ENCODE measurements at places on chromosomes 6 and 20.

GRCh38 chr6:38797391-38797790 lies 82.3 kb downstream of the DNAH8 start:
- DNase-seq: no peak

DNA sequence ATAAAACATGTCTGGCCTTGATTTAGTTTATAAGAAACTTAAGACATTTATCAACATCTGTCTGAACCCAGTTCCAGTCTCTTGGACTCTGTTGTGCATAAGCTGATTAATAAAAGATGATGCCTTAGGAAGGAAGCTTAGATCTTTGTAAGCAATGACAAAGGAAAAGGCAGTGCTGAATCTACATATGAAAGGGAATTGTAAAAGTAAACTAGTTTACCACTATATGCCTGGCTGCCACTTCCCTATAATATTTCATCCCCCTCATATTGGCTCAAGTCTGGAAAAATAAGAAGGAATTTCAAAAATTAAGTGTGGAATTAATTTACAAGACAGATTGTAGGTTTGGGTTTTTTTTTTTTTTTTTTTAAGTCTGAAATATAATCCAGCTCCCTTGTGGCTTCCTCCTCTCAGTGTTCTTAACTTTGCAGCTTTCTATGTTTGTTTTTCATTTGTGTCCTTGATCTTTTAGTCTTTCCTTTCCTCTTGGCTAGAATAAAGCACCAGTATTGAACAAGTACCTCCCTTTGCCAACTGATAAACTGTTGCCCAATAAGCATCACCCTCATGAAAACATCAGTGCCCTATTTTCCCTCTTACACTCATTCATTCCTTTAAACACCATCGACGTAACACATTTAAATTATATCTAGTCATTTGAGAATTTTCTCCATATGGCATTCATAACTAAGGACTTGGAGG lies 146.7 kb upstream of the TBX18 start:
- no peak for DNase-seq

GRCh38 chr6:124205921-124206320 lies 402.3 kb downstream of the NKAIN2 start:
- DNase-seq: no peak

- no peak for DNase-seq
These were observed 266.6 kb downstream of the COL12A1 start for GRCh38 chr6:74939151-74939708.

- DNase-seq: no peak
These were observed 108.4 kb downstream of the RTN4IP1 start for GRCh38 chr6:106520711-106521401.

DNA sequence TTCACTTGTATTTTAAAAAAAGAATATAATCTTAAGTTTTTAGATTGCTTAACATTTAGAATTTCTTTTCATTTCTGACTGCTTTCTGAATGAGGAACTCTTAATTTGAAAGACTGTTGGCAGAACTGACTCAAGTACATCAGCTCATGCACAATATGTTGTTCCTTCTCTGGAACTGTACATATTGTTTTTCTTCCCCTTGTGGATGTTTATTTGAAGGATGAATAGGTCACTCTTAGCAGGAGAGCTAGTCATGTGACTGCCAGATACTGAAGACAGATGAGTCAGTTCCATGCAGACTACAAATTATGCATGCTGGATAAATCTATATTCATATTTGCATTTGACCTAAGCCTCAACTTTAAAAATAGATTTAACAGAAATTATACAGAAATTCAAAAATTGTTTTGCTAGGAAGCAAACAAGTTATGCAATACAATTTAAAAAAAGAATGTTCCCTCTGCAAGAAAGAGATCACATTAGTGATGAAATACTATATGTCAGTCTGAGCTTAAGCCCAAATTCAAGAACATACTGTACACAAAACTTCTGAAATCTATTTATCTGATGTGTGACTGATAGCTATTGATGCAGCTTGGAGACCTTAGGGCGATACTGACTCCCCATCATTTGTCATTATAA lies 1274.9 kb upstream of the GJE1 start:
- no peak for DNase-seq

DNA sequence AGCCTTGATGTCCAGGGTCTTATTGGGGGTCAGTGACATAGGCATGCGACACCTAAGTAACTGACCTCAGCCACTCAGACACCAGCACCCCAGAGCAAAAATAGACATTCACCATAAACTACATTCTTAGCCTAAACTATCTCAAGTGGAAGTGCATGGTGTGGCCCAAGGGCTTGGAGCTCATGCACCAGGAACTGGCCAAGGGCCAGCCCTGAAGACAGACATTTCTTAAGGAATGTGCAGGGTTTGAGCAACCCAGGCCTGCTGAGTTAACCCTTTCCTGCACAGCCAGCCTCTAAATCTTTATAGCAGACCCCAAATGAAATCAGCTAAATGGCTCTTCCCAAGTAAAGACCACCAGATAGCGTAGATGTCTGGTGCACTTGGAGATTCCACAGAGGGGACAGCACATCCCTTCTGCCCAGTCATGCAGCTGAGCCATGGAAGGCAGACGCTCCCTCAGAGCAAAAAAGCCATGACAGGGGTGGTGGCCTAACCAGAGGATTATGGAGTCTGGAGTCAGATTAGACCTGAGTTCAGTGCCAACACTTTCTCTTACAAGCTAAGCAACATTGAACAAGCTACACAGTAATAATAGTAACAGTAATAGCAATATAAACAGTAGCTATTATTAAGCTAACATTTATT lies 222.6 kb downstream of the ZMYND8 start:
- no peak for DNase-seq

GRCh38 chr20:52060794-52061714 lies 130.5 kb downstream of the ZFP64 start:
- no peak for DNase-seq

- no peak for DNase-seq
These were observed 228.4 kb downstream of the LRFN2 start for GRCh38 chr6:40358473-40359460.

DNA sequence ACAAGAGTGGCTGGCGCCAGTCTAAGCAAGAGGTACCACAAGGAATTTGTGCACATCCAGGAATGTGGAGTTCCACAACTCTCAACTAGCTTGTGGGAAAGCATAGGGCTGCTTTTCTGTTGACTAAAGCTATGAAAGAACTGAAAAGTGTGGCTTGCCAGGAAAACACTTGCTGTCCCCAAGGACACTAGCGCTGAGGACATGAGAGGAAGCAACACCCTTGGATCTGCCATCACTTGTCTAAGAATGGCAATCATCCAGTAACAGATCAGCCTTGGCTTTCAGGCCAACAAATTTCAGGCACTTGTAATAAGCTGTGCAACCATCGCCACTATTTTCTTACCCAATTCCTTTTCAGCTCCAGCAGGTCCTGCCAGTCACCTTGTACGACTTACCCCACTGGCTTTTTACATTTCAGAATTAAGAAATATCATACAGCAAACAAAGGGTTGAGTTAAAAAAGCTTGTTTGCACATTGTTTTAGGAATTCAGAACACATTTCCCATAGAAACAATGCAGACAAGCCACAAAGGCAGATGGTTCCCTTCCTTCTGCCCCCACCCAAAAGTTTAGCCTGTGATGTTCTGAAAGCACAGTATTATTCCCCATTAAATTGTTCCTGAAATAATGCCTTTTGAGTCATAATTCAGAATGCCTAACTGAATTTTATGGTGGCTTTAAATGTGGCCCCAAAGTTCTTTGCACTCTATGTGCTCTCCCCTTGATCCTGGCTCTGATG lies 57.9 kb upstream of the SSTR4 start:
- no peak for DNase-seq

GRCh38 chr6:128767150-128767549 lies 115.8 kb upstream of the LAMA2 start:
- DNase-seq: no peak

- DNase-seq: peak; percentile 83
These were observed 756 bp upstream of the RBCK1 start for GRCh38 chr20:407133-407952.

DNA sequence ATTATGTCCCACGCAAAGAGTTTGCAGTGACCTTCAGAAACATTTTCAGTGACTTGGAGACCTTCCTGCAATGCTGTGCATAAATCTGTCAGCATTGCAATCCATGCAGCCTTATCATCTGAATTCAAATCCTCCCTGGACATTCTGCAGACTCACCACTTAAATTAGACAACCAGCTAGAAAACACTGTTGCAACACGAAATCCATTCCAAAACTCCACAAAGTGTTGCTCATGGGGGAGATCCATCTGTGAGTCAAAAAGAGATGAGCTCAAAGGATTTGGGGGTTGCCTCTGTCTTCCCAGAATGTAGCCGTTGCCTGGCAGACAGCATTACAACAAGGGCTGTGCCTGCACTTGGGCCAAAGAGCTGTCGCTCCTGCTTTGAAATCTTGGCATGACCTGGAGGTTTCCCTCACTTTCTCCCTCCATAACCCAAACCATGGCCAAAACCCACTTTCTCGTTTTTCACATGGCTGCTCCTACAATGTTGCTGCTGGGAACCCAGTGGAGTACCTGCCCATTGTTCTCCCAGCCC lies 163.5 kb upstream of the CDYL start:
- no peak for DNase-seq

GRCh38 chr20:44186674-44187053 lies 324 bp downstream of the JPH2 start:
- DNase-seq: no peak

DNA sequence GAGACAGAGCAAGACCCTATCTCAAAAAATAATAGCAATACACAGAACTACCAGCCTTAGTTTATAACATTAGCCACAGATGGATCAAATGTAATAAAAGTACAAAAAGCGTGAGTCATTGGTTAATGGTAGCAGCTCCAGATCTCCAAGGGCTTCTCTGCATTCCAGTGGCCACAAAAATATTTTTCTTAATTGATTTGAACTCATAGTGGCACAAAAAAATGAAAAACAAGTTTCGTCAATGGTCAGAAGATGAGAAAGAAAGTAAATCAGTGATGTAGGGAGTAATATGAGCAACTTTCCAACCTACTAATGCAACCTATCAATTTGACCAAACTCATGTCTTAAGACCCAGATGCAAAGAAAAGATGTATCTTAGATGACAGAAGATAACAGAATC lies 79.6 kb downstream of the CEP57L1 start:
- no peak for DNase-seq

DNA sequence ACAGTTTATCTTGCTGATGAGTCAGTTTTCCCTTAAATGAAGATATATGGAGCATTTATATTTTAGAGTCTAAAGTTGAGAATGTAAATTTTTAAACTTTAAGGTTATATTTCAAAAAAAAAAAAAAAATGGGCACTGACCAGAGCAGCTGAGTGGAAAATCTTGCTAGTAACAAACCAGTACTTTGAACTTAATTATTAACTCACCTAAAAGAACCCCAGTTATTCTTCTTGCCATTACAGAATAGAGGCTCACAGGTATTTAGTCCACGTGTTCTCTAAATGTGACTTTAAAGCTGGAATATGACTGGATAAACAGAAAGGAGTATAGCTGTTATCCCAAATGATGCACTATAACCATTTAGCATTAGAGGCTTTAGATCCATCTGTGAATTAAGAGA lies 178.4 kb downstream of the COL9A1 start:
- DNase-seq: no peak

DNA sequence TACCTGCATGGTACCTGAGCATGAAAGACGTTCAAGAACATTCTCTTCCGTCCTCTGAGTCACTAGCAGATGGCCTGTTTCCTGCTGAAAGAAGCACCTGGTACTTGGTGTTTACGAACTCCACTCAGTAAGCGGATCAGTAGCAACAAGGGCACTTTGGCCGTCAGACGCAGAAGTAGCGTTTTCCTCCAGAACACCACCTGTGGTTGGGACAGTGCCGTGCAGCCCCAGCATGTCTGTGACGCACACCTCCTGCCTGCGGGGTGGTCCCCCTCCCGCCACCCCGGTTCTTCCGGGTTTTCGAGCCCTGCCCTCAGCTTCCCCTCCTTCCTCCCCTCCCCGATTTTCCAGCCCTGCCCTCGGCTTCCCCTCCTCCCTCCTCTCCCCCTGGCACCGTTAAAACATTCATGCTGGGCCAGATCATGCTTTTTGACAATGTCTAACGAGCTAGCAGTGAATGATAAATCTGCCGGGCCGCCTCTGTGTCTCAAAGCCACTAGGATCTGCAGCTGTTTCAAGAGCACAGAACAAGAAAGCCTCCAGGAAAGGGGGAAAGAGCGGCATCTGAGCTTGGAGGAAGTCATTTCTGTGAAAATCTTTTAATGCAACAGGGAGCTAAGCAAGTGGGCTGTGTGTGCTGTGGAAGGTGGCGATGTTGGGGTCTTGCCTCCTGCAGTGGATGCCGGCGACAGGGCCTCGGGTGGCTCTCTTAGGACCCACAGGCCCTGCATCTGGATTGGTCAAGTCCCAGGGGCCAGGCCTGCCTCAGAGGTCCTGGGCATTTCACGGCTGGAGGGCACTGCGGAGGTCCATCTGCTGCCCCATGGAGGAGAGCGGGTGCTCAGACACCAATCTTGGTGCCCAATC lies 207.9 kb downstream of the ERMARD start:
- no peak for DNase-seq

GRCh38 chr20:37905671-37906613 lies 3.0 kb downstream of the VSTM2L start:
- no peak for DNase-seq

- DNase-seq: no peak
These were observed 37.3 kb downstream of the PREX1 start for GRCh38 chr20:48790473-48791003.

- DNase-seq: no peak
These were observed 287.5 kb downstream of the LRFN2 start for GRCh38 chr6:40299681-40300080.

DNA sequence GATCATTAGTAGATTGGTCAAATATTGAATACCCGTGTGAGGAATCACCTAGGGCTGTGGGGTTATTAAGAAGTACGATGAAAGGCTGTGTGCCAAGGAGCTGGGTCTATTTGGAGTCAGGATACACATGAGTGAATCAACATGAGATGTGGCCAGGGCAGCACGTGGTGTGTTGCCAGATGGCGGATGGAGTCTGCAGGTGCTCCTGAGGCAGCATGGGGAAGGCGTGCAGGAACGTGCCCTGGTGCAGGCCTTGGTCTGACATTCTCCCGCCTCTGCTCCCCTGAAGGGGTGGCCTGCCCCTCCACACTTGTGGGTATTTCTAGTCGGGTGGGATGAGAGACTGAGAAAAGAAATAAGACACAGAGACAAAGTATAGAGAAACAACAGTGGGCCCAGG lies 39.0 kb upstream of the SLC22A1 start:
- DNase-seq: no peak

DNA sequence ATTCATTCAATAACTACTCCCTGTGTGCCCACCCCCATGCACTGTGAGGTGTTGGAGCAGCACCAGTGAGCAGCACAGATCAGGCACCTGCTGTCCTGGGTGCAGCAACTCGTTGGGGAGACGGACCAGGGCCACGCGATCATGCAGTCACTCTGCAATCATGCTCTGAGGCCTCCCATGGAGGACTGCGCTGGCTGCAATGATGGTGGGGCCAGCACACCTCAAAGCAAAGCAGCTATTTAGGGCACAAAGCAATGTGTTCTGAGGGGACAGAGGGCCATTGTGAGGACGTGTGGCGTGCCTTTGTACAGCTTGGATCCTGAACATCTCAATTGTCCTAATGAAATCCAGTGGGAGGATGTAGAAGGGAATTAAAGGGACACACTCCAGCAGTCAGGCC lies 41.0 kb upstream of the MPC1 start:
- peak; percentile 12 for DNase-seq

GRCh38 chr6:28995093-28995650 lies 9.9 kb downstream of the ZNF311 start:
- no peak for DNase-seq

- no peak for DNase-seq
These were observed 403.8 kb downstream of the ADGRB3 start for GRCh38 chr6:69038841-69039240.

GRCh38 chr6:135520781-135521180 lies 23.2 kb upstream of the AHI1 start:
- DNase-seq: no peak

GRCh38 chr6:23176471-23176870 lies 607.1 kb downstream of the HDGFL1 start:
- no peak for DNase-seq
